ENCODE measurements at places on chromosomes 1 and 21. TPM values are rescaled to one million over a fixed set of nuclear protein-coding genes. Genes with fewer than 3 reads are reported as not detected.

- peak; percentile 92 for DNase-seq
Measured at GRCh38 chr1:155126556-155127104, 1.0 kb upstream of the EFNA1 start.

DENND2D gene
- total RNA-seq: 113 TPM

DNA sequence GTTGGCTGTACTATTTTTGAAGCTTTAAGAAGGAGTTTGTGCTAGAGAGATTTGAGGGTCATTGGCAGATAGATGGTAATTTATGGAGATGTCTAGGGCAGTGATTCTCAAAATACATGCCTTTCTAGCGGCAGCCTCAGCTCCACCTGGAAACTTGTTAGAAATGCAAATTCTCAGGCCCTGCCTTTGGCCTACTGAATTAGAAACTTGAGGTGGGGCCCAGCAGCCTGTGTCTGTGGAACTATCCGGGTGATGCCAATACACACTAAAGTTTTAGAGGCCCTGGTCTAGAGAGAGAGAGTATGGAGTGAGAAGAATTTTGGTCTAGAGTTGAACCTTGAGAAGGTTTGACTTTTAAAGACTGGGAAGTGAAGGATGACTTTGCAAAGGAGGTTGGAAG lies 82.5 kb downstream of the CDC14A start:
- DNase-seq: no peak

PTPRU gene
- total RNA-seq: 35.1 TPM

DNA sequence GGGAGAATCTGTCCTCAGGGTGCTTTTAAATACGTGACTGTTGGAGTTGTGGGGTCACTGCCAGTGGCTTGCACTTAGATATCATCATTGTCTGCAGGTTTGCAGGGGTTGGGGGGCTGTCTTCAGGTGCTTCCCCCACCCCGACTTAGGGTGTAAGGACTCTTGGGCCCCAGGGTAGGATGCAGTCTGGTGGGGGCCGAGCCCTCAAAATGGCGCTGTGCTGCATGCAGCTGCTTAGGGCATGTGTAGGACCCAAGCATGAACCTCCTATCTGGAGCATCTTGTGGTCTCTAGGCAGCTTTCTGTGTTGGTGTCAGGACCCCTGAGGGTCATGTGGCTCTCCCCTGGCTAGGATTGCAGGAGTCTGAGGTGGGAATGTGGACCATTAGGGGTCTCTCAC lies 55.6 kb upstream of the B3GALT2 start:
- no peak for DNase-seq

DNA sequence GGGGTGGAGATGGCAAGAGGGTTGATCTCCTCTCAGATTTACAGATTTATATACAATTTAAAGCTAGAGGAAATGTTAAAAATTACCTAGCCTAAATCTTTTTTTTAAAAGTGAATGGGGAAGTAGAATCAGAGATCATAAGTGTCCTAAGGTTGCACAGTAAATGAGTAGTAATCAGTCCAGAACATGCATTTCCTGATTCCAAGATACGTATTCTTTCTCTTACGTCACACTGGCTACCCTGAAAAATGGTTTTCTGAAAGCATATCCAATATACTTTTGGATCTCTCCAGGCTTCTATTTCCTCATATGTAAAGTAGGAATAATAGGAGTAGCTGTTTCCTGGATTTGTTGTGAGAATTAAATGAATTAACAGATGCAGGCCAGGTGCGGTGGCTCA lies 11.7 kb downstream of the GADD45A start:
- DNase-seq: no peak

- DNase-seq: no peak
Measured at GRCh38 chr1:220367833-220368232, 95.6 kb upstream of the RAB3GAP2 start.

RNF186 gene
- total RNA-seq: not detected

DNA sequence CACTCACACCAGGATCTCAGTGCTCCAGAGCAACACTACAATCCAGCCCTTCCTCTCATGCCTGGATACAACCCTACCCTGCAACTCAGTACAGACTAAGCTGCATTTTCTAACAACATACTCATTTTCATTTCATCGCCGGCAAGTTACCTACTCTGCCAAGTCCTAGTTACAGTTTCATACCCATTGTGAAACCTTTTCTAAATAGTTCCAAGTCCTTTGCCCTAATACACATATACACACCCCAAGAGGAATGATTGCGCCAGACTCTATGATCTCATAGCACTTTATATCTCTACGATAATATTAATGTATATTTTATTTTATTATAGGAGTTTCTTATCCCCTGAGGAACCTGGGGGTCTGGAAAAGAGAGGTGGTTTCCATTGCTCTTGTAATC lies 122.4 kb downstream of the LMX1A start:
- DNase-seq: no peak

GRCh38 chr1:178692564-178693327 lies 32.3 kb upstream of the RALGPS2 start:
- no peak for DNase-seq

SYPL2 gene
- total RNA-seq: 1.5 TPM

DNA sequence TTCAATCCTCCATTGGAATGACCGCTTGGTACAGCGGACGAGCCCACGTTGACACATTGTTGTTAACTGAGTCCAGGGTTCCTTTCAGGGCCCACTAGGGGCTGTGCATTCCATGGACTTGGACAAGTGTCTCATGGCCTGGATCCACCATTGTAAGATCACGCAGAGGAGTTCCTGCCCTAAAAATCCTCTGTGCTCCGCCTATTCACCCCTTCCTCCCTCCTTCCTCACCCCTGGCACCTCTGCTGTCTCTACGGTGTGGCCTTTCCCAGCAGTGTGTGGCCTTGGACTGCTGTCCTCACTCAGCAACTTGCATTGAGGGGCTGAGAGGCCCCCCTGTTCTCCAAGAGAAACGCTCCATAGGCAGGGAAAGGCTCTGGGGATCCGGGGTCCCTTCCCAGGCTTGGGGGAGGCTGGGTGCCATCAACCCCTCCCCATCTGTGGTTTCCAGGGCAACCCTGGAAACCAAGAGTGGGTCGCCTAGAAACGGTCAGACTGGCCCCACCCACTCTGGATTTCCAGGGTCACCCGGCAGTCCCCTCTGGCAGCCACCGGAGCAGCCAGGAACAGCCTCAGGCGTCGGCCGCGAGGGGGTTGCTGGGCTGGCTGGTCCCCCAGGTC lies 50.9 kb downstream of the MEGF6 start:
- no peak for DNase-seq

- DNase-seq: no peak
Measured at GRCh38 chr1:118977600-118977999, 10.5 kb downstream of the TBX15 start.

DNA sequence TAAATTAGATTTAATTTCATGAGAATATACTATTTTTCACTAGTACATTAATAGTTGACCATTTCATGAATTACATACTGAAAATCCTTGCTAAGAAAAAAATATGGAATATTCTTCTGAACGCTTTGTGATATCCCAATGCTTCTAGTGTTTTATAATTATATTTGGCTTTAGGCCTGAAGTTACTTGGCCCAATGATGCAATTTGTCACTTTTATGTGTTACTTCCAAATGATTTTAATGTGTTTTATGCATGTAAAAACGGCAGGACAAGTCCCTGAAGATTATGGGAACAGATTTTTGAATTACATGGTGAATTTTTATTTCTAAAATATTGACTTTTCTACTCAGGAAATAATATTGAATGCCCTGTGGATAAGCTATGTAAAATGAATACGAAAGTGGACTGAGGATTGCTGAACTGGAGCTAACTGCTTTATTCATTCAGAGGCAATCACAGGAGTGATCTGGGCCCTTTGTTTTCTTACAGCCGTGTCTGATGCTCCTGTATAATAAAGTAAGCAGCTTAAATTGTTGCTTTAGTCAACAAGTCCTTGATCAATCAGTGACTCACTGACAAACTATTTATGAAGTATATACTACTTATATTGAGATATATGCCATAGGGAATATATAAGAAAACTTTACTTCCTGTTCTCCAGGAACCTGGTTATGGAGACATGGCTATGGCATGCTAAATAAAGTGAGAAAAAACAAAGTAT lies 543.0 kb upstream of the RGS18 start:
- no peak for DNase-seq

TRIM58 gene
- total RNA-seq: 4.0 TPM

RNU1-2 gene
- 6,803 TPM for total RNA-seq

DNA sequence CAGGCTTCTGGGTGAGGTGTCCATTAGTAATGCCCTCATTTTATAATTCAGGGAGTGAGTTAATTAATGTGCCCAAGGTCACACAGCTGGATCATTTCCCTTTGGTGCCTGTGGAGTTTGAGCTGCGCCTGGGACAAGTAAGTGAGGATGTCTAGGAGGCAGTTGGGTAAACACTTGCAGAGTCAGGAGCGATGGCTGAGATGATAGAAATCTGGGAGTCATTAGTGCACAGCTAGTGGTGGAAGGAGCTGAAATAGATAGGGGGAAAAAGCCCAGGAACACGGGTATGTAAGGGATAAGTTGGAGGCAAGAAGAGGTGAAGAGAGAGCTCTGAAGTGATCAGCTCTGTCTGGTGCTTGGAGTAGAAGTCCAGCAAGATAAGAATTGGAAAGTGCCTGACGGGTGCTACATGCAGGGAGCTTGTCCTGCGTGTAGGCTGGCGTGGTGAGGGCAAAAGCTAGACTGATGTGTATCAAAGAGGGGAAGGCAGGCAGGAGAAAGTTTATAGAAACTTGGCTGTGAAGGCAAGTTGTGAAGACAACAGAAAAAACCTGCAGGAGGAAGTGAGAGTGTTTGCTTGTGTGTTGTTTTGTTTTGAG lies 1.7 kb upstream of the SCAF4 start:
- DNase-seq: no peak

CACHD1 gene
- total RNA-seq: 32.0 TPM

MACO1 gene
- 19.7 TPM for total RNA-seq

GRCh38 chr1:94325377-94326302 lies 88.3 kb upstream of the ARHGAP29 start:
- no peak for DNase-seq

DNA sequence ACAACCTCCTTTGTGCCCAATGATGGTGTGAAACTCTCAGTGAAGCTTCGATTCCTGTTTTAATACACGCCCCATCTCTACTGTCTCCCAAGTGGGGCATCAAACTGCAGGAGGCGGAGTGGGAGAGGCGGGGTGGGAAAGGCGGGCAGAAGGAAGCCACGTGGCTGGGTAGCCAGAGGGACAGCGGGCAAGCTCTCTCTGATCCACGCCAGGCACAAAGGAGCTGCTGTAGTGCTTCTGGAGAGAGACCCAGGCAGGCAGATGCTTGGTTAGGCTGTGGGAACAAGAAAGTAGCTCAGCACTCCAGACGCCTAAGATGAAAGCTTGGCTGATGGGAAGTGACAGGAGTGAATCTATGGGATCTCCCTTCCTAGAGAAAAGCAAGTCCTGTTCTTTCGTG lies 25.7 kb downstream of the TRIM67 start:
- DNase-seq: no peak

ELAVL4 gene
- not detected for total RNA-seq

SPRR2G gene
- not detected for total RNA-seq

F13B gene
- not detected for total RNA-seq

- DNase-seq: no peak
Measured at GRCh38 chr1:61318319-61319125, 236.2 kb downstream of the NFIA start.

CD1E gene
- 2.6 TPM for total RNA-seq

DNA sequence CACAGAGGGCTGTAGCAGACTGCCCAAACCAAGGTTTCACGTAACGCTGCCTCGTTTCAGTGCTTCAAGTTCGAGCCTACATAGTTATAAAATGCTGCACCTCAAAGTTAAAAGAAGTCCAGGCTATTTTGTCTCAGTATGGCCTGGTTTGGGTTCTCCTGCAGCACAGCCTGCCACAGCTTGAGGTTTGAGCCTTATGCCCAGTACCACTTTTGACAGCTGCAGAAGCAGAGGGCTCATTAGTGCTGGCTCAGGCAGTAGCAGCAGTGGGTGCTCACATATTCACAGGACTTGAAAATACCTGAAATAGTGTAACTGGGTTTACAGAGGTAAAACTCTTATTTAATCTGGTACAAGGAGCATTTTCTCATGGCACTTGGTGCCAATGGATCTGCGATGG lies 15.3 kb downstream of the SPATA46 start:
- DNase-seq: no peak

DNA sequence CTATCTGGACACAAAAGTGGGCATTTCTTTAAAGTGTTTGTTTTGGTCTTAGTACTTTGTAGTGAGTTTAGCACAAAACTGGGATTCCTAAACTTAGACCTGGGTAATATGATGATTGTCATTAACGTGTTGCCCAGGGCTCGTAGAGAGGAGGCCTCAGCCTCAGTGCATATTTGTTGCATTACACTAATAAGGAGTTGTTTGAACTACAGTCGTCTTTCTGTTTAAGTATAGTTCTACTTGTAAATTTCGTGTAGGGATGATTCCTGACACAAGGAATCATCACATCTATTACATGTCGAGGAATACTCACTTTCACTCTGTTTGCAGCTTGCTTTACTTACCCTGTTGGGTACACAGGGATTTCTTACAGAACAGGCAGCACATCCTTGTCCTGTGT lies 85.0 kb downstream of the PRDM2 start:
- no peak for DNase-seq

- peak; percentile 53 for DNase-seq
Measured at GRCh38 chr1:17437580-17438317, 1.7 kb downstream of the RCC2 start.

DNA sequence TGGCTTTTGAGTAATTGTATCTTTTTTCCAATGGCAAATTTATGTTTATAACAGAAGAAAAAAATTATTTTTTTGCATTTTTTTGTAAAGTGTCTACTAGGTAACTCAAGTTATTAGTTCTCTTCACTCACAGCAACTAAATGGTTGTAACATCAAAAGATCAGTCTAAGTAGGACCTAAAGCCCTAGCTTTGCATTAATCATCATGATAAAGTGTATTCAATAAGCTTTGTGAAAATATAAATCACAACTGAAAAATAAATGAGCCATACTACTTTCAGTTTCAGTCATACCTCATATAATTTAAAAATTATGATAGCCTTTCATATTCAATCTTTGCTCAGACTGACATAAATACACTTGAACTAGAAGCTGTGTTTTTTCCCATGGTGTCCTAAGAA lies 6.9 kb downstream of the TAF5L start:
- no peak for DNase-seq

DNA sequence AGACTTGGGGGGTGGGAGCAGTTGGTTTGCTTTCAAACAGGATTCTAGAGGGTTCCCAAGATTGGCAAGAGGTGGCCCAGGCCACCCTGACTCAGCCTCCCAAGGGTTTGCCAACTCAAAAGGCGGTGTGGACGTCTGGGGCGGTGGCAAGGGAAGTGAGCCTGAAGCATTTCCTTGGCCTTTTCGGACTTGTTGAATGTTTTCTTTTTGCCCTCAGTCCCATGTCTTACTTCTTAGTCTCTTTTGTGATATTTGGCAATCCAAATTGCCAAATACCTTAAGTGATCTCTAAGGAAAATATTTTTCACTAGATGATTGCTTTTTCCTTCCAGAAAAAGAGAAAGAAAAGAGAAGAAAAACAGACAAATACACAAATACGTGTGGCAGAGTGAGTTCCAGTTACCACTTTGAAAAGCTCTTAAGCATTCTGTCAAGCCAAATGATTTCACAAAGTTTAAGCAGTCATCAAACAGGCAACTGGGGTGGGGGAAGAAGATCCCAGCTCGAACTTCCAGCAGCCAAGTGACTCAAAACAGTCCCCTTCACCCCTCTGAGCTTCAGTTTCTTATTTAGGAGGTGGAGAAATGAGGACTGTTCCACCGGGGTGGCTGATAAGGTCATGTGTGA lies 374.6 kb upstream of the USP24 start:
- no peak for DNase-seq

Data from lower lobe of right lung (tissue), 2 donors.